ENCODE measurements at places on chromosomes 6 and 20.
A peak's percentile ranks its signal among the peaks of the same experiment; 100 is the strongest.

DNA sequence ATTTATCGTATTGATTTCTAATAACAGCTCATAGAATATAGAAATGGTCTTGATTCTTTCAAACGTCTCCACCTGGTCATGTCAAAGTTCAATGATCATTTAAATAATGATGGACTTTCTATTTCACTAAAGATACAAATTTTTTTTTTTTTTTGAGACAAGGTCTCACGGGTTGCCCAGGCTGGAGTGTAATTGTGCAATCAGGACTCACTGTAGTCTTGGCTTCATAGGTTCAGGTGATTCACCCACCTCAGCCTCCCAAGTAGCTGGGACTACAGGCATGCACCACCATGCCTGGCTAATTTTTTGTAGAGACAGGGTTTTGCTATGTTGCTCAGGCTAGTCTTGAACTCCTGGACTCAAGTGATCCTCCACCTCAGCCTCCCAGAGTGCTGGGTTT is 25.2 kb downstream of the KLHL31 start:
- no peak for DNase-seq

- no peak for DNase-seq
Observed at GRCh38 chr20:44537993-44538392, 16.1 kb upstream of the SERINC3 start.

DNA sequence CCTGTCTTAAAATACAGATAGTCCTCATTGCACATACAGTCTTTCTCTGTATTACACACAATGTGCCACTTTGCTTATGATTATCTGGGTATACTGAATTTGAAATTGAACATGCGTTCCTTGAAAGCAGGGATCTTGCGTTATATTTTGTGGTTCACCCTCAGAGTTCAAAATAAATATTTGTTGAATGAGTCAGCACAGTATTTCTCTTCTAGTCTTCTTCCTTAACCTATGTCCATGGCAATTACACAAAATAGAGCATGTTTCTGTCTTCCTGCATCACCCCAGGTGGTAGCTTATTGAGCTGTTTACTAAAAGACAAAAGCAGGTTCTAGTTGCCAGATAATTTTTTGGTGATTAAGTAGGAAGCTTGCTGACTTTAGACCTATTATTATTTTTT is 272.9 kb upstream of the FERMT1 start:
- DNase-seq, result peak; percentile 71

GRCh38 chr6:125922322-125922860 is 34.2 kb upstream of the HINT3 start:
- DNase-seq, result peak; percentile 96

GRCh38 chr6:166333172-166333995 is 9.0 kb downstream of the SFT2D1 start:
- no peak for DNase-seq

GRCh38 chr6:150687508-150687907 is 87.8 kb downstream of the PLEKHG1 start:
- no peak for DNase-seq

GRCh38 chr6:28683945-28684538 is 158.4 kb downstream of the GPX5 start:
- peak; percentile 9 for DNase-seq

DNA sequence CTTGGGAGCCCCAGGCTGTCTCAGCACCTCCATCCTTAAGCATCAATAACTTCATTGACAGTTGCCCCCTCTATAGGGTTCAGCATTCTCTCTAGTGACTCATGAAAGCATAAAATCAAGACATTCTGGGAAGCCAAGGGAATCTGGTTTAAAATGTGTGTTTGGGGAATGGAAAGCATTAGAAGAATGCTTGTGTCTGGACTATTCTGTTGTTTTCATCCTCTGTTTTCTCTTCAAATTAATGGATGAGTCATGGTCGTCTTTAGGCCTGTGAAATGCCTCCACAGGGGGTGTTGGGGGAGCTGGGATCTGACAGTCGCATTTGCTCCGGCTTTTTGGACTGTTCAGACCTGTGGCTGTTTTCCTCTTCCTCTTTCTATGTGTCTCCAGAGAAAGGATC is 279.7 kb downstream of the CDC5L start:
- no peak for DNase-seq

DNA sequence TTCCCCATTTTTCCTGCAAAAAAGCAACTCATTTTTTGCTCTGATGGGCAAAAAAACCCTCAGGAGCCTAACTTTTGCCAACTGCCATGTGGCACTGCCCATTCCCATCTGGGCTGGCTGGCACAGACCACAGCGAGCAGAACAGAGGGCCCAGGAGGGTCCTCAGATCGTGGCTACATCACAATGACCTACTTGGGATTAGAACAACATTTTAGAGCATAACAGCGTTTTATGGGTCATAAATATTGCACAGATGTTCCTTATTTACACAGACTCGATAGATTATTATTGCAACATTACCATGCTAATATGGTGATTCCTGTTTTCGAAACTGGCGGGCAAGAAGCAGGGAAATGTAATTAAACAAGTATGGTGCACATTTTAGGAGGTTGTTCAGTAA is 28.0 kb downstream of the PTPRT start:
- no peak for DNase-seq

GRCh38 chr20:56875052-56875659 is 246.1 kb downstream of the TFAP2C start:
- DNase-seq, result no peak

- DNase-seq, result no peak
Observed at GRCh38 chr6:157653521-157653920, 169.5 kb upstream of the SNX9 start.

DNA sequence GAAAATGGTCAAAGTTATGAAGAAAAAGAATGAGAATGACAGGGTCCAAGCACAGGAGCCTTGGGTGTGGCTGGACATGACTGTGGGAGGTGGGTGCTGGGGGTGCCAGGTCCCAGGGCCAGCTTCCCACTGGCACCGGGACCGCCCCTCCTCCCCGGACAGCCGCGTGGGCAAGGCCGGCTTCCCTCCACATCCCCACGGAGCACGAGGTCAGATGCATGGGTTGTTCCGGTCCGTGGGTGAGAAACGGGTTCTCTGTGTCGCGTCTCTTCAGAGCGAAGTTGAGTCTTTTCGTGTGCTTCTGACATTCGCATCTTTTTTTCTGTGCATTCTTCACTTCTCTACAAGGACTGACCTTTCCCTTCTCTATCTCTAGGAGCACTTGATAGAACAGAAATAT is 30.1 kb downstream of the KIF25 start:
- DNase-seq, result no peak

GRCh38 chr6:45049188-45049843 is 278.8 kb upstream of the RUNX2 start:
- no peak for DNase-seq

GRCh38 chr6:145736661-145737144 is 1.4 kb upstream of the EPM2A start:
- DNase-seq, result no peak

GRCh38 chr6:39876826-39877225 is 57.4 kb downstream of the MOCS1 start:
- no peak for DNase-seq

DNA sequence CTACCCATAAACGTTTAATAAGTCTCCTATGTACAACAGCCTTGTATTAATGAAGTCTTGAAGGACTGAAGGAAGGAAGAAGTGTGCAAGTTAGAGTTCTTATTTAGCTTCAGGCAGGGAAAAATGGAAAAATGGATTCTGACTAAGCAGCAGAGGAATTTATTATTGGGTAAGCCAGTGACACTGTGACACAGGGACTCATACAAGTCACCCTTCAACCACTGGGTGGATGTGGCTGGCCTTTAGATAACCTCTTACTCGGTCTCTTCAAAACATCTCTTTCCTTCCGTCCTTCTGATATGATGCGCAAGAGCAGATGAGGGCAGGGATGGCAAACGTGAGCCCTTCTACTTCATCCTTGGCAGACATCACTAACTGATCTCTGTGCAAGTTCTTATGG is 145.6 kb downstream of the DHX35 start:
- no peak for DNase-seq

GRCh38 chr6:75778757-75779156 is 29.7 kb downstream of the MYO6 start:
- no peak for DNase-seq

DNA sequence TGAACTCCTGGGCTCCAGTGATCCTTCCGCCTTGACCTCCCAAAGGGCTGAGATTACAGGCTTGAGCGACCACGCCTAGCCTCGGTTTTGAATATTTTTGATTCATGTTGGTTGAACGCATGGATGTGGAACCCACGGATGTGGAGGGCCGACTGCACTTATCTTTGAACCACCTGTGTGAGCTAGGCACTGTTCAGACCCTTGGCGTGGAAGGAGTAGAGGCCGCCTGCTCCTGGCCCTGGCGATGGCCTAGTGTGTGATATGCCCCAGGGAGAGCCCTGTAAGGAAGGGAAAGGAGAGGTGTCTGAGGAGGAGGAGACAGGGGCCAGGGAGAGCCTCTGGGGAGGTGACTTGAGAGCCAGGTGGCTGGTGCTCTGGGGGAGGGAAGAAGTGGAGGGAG is 64.3 kb downstream of the BCAS4 start:
- DNase-seq, result no peak

GRCh38 chr6:108157981-108158525 is 7.8 kb upstream of the NR2E1 start:
- DNase-seq, result no peak

DNA sequence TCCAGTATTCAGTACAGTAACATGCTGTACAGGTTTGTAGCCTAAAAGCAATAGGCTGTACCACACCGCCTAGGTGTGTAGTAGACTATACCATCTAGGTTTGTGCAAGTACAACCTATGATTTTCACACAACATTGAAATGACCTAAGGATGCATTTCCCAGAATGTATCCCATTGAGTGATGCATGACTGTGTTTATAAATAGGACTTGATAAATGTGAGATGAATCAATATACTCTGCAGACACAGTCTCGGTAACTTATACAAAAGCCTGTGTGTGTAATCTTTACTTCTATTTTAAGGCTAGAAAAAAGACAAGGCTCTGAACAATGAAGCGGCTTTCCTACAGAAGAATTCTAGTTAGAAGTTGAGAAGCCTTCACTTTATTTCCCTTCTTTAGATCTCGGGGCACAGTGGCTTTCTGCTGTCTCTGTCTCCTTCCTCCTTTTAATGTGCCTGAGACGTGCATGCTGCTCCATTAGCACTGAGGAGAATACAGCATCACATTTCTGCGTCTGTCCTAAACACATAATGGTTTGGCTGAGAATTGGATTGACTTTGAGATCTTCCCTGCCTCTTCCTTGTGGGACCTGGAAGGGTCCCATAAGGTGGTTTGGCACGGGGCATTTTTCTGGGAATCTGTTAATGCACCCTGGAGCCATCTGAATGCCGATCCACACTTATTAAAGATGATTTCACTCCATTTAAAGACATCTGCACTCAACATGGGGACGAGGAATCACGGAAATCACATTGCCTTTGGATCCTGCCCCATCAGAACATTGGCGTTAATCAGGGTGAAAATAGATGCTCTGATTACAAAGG is 112.5 kb downstream of the SCML4 start:
- DNase-seq, result no peak

- no peak for DNase-seq
Observed at GRCh38 chr20:23988561-23988960, at the start of gene GGTLC1. TSS of gene GGTLC1 (minus strand) at chr20:23988779. CDS start at chr20:23986611, 2,168 bp downstream.

DNA sequence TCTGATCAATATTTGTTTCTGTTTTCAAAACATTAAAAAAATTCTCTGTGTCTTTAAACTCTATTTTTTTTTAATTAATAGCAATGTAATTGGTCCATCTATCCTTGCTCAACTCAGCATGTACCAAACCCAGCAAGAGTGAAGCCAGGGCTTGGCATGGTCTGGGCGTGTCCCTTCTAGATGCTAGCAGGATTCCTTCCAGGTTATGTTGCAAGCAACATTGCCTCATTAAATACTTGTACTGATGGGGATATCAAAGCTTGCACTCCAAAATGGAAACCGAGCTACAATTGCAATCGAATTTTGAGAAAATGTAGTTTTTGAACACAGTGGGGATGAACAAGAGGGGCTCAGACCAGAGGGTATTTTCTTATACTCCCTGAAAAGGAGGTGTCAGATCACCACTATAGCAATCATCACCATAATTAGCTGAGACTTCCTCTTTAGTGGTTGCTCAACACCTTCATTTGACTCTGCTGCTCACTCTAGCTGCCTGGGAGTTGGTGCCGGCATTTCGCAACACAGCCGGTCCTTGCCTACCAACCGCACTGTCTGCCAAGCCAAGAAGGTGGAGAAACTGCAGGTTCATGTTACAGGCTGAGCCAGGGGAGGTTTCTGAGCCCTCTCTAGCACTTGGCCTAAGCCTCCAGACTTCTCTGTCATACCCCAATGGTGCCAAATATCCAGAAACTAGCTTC is 67.8 kb upstream of the RALGAPA2 start:
- peak; percentile 80 for DNase-seq

GRCh38 chr6:39926668-39927067 is 7.6 kb downstream of the MOCS1 start:
- no peak for DNase-seq

DNA sequence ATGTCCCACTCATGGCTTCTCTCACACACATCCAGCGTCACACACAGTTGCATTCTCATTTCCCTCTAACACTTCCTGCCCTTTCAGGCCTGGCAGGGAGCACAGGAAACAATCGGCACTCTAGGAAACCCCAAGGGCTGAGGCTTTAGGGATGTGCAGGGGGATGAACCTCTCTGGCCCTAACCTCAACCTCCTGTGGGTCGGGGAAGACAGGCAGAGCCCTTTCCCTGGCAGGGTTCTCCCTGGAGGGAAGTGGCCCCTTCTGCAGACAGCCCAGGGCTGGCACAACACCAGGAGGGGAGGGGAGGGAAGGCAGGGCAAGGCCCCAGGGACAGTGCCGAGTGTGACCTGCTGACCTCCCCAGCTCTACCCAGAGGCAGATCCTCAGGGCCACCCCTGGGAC is 2.7 kb downstream of the TEAD3 start:
- no peak for DNase-seq

- DNase-seq, result no peak
Observed at GRCh38 chr20:16209951-16210361, 363.3 kb downstream of the KIF16B start.

DNA sequence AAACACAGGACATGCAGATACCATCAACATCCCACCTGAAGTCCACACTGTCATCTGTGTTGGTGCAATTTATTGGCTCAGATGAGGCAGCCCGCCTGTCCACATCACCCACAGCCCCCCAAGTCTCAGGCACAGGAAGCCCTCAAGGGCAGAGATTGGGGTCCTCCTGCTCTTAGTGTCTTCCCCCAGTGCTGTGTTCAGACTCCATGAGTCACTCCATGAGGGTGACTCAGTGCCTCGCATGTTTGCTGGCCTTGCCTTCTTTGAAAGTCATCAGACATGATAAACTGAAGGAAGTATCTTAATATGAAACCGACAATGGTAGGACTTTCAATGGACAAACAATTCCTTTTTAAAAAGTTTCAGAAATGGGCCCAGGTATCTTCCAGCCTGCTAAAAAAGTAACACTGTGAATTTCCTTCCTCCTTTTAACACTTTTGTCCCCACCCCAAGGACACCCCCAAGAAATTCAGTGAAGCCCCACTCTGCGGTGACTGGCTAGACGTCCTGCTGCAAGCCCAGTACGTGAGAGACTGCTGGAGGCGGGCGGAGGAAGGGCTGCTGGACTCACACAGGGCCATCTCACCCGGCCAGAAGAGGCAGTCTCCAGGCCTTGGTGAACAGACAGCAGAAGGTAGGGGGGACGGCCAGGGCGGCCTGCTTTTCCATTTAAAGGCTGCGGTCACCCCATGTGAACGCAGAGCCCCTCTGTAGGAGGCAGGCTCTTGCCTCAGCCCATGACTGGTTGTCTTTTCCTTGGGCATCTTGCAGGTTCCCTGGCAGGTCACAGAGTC is 43.0 kb upstream of the KCNK16 start:
- no peak for DNase-seq

Measured in NCI-H2029 treated with DMSO at 0.1 percent for 48 hours (cell line).